ENCODE measurements at places on chromosomes 1 and 21.

- no peak for DNase-seq
Measured at GRCh38 chr21:46001821-46002681, 20.5 kb downstream of the COL6A1 start.

DNA sequence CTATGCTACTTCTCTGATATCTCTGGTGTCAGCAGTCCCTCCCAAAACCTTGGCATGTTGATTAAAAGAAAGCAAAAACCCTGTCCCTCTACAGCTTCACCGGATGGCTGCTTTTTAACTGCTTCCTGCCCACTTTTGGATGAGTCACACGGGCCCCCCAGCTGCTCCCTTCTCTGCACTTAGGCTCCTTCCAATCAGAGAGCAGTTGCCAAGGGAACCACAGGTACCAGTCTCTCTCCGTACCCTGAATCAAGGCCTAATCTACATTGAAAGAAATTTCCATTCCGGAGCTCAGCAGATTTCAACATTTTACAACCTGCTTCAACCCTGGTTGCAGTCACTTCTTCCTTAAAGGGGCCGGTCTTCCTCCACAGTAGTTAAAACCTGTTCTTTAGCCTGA lies 70.6 kb upstream of the GJB5 start:
- DNase-seq: no peak

- no peak for DNase-seq
Measured at GRCh38 chr1:22216966-22217365, 74.1 kb upstream of the WNT4 start.

GRCh38 chr1:189899686-189900425 lies 577.8 kb downstream of the BRINP3 start:
- DNase-seq: no peak

GRCh38 chr1:235984041-235984825 lies 80.7 kb downstream of the NID1 start:
- no peak for DNase-seq

DNA sequence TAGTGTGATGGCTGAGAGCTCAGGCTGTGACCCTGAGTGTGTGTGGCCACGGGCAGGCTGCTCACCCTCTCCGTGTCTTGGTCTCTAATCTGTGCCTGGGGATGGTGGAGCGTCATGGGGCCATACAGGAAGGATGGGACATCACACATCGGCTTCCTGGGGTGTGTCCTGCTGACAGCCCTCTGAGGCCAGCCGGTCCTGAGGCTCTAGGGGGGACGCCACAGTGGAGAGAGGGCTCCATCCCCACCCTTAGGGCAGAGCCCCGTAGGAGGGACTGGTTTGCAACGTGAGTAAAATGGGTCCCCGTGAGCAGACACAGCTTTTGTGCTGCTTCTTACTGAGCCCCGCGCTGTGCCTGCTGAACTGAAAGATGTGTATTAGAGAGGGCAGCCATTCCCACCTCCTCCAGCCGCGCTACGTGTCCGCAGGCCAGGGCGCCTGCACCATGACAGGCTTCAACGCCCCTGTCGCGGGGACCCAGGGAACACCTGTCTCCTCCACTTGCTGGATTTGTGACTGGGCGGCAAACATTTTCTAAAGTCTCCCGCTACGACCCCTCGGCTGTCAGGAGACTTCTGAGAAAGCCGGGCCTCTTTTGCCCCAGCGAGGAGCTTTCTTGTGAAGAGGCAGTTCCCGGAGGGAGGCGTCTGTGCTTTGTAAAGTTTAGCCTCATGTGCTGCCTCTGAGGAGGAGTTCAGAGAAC lies 8.1 kb downstream of the COL18A1 start:
- no peak for DNase-seq

DNA sequence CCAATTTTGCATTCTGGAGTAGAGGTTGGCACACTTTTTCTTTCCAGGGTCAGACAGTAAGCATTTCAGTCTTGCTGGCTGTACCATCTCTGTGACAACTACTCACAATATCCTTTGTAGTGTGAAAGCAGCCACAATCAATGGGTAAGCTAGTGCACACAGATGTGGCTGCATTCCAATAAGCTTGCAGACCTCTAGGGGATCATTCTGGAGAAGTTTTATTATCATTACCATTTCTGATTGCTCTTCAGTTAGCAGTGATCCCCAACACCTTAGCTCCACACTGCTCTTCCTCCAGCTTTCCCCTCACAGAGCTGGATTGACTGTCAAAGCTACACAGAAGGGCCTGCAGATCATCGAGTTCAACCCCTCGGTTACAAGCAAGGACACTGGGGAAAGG lies 9.1 kb downstream of the RXRG start:
- no peak for DNase-seq

DNA sequence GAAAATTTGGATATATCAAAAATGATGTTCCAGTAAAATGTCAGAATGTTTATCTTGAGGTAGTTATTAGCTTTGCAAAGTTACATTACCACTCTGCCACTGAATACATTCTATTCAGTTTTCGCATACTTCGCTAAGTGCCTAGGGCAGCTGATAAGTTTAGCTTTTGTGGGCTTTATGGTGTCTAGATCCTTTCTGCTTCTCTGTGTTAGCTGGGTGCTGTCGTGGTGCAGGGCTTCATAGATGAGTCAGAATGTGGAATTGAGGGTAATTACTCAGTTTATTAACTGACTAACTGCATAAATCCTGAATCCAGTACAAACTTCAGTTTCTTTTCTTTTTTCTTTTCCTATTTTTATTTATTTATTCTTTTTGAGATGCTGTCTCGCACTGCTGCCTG lies 21.5 kb downstream of the NCAM2 start:
- no peak for DNase-seq

GRCh38 chr1:244952280-244952933 lies 88.1 kb upstream of the HNRNPU start:
- no peak for DNase-seq

DNA sequence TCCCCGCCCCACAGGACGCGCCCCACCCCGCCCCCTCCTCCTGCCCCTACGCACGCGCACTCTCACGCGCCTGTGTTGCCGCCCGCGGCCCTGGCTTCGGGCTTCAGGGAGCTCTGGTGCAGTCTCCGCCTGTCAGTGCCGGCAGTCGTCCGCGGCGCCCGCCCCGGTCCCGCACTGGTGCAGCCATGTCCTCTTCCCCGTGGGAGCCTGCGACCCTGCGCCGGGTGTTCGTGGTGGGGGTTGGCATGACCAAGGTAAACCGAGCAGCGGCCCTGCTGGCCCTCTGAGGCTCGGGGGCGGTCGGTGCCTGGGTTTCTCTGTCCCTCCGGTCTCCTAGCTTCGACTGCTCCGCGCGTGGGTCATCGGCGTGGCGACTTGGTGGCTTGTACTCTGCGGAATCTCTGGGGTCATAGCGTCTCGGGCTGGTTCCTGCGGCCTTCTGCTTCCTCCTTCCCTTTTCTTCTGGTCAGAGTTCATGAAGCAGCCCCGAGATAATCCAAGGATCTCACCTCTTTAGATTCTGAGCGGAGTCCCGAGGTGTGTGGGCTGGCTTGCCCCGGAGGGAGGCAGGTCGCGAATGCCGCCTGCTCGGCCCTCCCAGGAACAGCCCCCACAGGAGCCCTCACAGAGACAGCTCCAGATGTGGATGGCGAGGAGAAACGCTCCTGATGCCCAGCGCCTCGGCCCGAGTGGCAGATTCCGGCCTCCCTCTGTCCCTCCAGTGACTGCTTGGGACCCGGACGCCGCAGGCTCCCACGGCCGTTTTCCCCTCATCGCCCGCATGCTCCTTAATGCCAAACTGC lies at the start of gene SCP2:
Gene SCP2 (plus strand): TSS at position 65 of the 803 bp plus-strand sequence. CDS start 121 bp downstream, at position 186.
- DNase-seq: peak; percentile 65

All from stimulated activated CD8-positive, alpha-beta memory T cell treated with anti-CD3 and anti-CD28 coated beads, Interleukin-4, amount 100 ng/mL, for 1 hour (primary cell).